Non-pigmented ciliary epithelial cell (primary cell): ENCODE measurements at places on chromosomes 7 and 10.

DNA sequence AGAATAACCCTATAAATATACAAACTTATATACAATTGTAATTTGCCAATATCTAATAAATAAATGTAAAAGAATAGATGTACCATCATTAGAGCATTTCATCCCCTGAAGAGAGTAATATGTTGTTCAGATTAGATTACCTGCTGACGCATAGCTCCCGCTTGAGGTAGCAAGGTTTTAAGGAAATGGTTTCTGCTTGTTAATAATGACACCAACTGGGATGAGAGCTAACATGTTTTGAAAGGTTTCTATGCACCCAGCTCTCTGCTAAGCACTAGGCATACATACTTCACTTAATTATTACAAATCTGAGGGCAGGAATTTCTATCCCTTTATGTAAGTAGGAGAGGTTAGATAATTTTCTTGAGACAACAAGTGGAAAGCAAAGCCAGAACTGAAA is 1003.3 kb upstream of the SORCS1 start:
- no peak for DNase-seq

DNA sequence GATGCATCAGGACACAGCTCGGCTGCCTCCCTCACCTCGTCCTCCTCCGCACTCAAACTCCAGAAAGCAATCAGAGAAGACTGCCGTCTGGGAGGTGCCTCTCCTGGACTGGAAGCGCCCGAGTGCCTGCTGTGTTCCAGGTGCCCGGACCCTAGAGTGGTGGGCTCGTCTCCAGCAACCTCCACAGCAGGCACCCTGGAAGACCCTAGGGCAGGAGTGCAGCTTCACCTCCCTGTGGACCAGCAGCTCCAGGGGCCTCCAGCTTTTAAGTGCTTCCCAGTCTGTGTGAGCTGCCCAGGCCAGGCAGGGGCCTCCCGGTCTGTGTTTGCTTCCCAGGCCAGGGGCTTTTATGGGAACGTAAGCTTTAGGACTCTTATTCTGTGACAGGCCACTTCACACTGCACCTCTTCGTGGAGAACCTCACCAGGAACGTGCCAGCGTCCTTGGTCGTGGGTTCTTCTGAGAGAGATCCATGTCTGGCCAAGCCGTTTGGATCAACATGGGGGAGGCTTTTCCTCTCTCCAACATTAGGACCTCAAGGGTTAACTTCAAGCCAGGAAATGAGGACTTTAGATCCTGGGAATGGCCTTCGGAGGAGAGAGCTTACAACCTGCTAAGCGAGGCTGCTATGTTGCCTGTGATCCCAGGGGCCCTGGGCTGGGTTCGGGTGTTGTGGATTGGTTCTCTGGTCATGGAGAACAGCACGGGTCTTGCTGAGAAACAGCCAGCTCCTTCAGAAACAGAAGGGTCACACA is 5.9 kb upstream of the PWWP2B start:
- no peak for DNase-seq

GRCh38 chr7:31705377-31705776 is 18.4 kb downstream of the PPP1R17 start:
- DNase-seq = no peak

DNA sequence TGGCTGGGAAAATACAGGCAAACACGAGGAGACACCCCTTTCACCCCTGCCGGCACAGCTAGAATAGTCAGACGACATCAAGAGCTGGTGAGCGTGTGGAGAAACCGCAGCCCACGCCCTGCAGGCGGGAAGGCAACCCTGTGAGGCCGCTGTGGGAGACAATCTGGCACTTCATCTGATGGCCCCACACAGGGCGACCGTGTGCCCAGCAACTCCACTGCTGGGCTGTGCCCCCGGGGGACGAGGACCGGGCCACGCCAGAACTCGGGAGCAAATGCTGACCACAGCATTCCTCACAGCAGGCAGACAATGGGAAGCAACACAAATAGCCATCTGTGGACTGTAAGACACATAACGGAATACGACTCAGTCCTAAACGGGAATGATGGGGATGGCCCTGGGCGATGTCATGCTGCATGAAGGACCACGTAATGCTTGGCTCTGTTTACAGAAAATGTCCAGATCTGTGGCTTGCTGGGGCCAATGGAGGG is 58.9 kb downstream of the CFAP46 start:
- no peak for DNase-seq

DNA sequence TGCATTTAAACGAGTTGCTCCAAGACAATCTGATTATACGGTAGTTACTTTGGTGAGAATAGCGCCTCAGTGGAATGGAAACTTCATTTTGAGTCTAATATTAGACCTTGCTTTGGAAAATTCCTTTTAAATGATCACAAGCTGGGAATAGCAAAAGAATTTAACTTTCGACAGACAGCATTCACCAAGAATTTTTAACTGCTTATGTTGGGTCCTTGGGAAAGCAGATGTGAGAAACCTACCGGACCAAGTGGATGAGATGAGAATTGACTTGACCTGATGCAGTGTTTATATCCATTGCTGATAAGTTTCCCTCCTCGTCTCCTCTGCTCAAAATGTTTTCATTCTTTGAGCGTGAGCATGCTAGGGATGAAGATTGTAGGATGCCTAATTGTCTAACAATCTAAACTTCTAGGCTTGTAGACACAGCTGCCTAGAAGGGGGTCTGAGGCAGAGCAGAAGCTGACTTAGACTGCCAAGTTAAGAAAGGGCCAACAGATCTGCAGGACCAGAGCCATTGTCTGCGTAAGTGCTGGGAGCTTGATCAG is 126.9 kb downstream of the CNNM2 start:
- DNase-seq = peak; percentile 85

DNA sequence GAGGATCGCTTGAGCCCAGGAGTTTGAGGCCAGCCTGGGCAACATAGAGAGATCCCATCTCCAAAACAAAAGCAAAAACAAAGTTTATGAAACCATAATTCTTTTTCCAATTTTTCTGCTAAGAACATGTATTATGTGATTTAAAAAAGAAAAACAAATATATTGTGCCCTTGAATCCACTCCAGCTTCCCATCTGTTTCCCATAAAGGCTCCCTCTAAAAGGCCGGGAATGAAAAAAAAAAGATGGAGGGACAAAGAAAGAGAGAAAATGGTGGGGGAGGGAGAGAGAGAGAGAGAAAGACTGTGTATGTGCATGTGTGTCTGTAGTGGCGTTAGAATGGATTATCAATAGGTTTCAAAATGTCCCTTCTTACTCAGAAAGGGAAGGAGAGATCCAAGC is 20.5 kb upstream of the GSDME start:
- DNase-seq = no peak
